ENCODE measurements at places on chromosomes 6 and 20.

GRCh38 chr6:106612671-106613416, 16.5 kb downstream of the RTN4IP1 start:
- no peak for DNase-seq

DNA sequence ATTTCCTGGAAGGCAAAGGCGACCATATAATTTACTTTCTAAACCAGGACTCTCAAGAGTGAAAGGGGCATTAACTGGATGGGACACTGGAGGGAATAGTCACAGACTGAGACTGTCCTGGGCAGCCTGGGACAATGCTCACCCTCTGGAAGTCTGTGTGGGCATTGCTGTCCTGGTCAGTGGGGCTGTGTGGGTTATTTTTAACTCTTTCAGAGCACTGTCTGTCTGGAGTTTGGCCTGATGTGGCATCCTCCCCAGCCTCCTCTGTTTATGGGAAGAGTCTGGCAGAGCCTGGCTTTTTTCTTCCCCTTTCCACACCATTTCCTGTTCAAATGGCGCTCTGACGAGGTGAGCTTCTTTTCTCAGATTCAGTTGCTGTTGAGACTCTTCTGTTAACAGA, 11.7 kb downstream of the DAAM2 start:
- no peak for DNase-seq

DNA sequence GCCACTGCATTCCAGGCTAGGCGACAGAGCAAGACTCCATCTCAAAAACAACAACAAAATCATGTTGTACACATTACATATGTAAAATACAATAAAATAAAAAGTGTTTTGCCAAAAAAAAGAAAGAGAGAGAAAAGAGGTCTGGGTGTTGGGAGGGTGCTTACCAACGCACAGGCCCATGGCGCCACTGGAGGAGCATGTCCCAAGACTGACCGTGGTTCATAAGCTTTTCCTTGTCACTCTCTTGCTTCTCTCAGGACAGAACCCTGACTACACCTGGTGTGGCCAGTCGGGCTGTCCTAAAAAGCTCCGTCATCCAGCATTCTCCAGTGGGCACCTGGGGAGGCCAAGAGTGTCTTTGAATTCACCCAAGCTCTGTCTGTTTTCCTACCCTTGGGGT, 48.0 kb upstream of the CNKSR3 start:
- no peak for DNase-seq

DNA sequence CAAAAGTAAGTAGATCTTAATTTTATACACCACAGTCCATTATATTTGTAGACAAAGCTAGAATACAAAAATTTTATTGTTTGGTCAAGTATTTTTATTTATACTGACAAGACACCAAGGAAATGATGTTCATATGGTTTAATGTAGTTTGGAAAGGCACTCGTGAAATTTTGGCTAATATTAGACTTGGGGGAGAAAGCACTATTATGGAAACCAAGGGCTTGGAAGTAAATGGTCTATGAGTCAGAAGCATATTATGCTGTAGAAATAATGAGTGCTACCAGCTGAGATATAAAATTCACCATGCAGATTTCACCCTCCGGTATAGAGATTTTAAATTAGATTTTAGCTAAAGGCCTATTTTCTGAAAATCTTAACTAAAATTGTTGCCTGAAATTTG, 233.6 kb downstream of the KCNQ5 start:
- DNase-seq, result no peak

GRCh38 chr20:53223626-53224172, 251.5 kb downstream of the TSHZ2 start:
- no peak for DNase-seq

DNA sequence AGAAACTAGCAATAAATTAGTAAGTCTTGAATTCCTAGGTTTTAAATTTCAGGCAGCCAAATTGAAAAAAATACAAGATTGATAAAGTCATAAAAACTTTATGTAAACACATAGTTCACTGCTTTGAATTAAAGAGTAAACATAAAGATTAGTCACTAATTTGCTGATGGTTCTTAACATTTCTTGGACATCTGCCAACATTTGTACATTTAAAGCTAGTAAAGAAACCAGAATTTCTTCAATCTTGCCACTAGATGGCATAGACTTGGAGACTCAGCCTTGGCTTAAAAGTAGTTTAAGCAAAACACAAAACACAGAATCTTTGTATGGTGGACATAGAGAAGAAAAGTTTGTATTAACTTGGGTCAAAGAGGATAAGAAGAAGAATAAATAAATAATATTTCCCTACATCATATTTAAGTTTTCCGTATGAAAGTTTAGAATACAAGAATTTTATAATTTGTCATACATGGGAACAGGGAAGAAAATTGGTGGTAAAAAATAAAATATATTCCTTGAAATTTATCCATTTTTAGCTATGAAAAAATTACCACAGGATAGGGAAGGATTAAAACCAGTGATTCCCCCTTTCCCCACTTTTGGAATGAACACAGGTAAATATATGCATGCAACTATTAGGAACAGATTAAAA, 41.7 kb upstream of the FAM135A start:
- peak; percentile 58 for DNase-seq

- DNase-seq, result no peak
Observed at GRCh38 chr6:168060521-168060931, 18.5 kb downstream of the FRMD1 start.
